ENCODE measurements at places on chromosomes 13 and 19. TPM values are rescaled to one million over a fixed set of nuclear protein-coding genes. Genes with fewer than 3 reads are reported as not detected.

DNA sequence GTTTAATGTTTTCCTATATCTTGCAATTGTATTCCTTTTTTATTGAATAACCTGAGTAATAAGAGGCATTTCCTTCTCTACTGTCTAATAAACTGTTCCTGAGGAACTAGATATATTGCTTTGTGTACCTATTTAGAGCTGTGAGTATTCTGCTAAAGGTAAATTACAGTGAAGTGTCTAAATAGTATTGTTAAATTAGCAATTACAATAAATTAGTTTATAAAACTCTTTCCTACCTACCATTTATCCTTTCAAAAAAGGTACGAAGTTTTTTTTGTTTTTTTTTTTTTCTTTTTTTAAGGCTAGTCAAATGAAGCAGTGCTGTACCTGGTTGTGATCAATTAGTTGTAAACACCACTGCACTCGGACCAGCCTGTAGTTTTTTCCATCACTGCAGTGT, 34.8 kb downstream of the TM9SF2 start:
- no peak for DNase-seq

DNA sequence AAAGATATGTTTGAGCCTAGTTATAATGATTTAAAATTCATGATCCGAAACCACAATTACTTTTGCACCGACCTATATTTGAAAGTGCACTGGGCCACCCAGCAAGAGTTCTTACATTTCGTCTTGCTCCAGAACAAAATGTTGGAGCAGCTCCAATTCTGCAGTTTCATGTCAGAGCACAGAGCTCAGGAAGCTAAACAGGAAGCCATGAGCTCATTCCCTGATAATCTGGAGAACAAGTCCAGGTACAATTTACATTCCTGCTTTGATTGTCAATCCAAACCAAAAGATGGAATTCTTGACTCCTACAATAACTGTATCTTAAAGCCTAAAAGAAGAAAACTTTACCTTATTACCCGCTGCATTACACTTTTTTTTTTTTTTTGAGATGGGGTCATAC, 131.8 kb downstream of the KCTD12 start:
- DNase-seq = no peak

DNA sequence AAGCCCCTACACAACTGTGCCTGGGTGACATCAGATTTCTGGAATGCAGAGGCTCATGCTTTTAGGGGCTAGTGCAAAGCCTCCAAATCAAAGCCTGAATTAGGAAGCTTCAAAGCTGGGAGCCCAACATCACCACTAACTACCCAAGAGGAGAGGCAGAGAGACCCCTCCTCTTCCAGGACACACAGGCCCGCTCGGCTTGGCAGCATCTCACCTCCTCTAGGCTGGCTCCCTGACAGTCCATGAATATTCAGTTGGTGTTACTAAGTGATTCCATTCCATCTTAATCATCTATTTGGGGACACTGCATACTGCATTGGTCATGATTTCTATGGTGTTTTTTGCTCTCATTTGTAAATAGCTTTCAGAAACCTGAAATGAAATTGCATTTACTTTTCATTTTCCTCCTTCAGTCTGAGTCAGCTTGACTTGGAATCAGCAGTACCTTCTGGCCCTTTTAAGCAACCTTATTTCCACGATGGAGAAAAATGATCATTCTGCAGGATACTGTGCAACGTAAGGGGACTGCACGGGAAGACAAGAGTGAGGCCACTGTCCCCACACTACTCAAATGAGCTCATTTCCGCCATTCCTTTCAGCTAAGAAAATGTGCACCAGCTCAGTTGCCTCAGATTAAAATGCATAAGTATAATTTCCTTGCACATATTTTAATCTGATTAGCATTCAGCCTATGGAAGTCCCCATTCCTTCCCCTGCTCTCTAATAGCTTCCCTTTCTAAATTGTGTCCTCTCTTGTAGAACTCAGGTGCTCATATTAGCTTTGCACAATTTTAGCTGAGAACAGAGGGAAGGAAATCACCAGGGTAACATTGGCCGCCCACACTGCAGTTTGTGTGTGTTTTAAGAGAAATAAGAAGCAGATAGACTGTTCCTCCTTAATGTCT, 219.9 kb downstream of the RFC3 start:
- no peak for DNase-seq

DNA sequence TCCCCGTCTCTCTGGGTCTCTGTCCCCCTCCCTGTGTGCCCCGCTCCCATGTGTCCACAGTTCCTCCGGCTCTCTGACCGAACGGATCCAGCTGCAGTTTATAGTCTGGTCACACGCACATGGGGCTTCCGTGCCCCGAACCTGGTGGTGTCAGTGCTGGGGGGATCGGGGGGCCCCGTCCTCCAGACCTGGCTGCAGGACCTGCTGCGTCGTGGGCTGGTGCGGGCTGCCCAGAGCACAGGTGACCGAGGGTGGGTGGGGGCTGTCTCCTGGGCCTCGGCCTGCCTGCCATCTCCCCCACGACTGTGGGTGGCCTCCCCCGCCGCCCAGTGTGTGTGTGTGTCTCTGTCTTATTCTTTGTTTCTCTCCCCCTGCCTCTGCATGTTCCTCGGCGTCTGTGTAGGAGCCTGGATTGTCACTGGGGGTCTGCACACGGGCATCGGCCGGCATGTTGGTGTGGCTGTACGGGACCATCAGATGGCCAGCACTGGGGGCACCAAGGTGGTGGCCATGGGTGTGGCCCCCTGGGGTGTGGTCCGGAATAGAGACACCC, 10.3 kb downstream of the TRPM4 start:
- no peak for DNase-seq

DNA sequence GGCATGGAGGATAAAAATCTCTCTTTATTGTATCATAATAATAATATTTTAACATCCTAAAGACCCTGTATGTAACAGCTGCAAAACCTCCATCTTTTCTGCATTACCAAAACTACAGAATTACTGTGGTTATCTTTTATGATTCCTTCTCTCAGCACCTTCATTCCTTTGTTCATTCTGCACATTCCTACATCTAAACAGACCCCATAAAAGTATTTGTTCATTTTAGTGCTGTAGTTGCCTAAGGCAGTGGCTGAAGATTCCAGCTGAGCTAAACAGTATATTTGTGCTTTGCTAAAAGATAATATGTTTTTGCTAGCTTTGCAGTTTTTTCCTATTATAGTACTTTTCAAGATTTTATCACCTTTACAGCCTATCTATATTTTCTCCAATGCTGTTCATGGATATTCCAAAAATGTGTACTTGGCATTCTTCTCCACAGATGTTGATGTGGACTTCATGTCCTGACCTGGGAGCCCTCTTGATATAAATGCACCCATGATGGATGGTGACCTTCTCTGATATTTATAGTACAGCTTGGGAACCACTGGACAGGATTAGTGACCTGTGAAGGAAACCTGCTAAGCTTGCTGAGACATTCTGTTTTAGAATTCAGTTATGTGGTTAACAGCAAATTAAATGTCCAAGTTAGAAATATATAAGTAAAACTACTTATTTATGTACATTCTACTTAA, 2832.9 kb upstream of the PCDH20 start:
- DNase-seq = no peak

PGLYRP2 gene
- not detected for polyA plus RNA-seq

DNA sequence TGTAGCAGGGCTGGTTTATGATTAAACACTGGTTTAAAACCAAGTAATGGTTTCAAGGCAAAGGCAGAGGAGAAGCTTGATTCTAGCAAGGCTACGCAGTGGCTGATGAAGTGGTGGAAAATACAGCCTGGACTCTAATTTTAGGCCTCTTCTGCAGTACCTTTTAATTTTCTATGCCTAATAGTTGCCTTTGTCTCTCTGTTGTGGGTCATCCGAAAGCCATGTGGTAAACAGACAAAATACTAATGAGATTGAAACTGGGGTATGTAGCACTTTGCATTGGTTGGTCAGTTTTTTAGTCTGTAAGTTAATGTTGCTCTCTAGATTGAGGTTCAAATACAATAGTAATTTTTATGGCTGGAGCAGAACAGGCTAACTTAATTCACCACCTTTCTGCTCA, 3.3 kb downstream of the LMO7 start:
- no peak for DNase-seq

DNA sequence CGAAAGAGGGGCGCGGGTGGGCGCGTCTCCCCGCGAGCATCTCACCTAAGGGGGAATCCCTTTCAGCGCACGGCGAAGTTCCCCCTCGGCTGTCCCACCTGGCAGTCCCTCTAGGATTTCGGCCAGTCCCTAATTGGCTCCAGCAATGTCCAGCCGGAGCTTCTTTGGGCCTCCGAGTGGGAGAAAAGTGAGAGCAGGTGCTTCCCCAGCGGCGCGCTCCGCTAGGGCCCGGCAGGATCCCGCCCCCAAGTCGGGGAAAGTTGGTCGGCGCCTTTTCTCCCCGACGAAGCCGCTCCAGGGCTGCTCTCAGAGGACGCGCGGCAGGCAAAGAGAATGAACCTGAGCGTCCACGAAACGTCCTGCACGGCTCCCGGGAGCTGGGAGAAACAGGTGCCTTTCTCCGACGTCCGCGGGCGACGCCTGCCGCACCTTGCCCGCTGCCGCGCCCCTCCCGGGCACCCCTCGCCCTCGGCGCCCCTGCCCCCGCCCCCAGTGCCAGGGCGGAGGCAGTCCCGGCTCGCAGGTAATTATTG, 366 bp upstream of the KL start:
- no peak for DNase-seq

ZNF837 gene
- 1.0 TPM for polyA plus RNA-seq

DNA sequence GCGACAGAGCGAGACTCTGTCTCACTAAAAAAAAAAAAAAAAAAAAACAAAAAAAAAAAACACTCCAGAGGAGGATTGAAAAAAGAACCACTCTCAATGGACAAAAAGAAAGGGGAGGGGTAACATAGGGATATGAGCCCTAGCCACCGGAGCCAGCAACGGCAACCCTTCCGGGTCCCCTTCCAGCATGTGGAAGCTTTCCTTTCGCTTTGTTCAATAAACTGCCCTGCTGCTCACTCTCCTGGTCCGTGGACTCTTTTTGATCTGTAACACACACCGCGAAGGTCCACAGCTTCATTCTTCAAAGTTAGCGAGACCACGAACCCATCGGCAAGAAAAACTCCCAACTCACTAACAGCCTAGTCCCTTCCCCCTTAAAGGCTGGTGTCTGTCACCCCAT, 1.0 kb upstream of the REX1BD start:
- no peak for DNase-seq

GRCh38 chr13:52344108-52344507, 61.9 kb downstream of the THSD1 start:
- DNase-seq = no peak

GRCh38 chr13:50353651-50354415, 338.6 kb downstream of the KCNRG start:
- no peak for DNase-seq
